ENCODE measurements at places on chromosomes 2 and 18.

- DNase-seq, result no peak
Observed at GRCh38 chr2:235860871-235861270, 307.3 kb downstream of the GBX2 start.

GRCh38 chr2:8452296-8452695, 229.6 kb upstream of the ID2 start:
- no peak for DNase-seq

GRCh38 chr2:102278720-102279390, 32.5 kb upstream of the IL1RL1 start:
- DNase-seq, result peak; percentile 42

GRCh38 chr18:40707797-40708196, 1247.2 kb upstream of the PIK3C3 start:
- no peak for DNase-seq

DNA sequence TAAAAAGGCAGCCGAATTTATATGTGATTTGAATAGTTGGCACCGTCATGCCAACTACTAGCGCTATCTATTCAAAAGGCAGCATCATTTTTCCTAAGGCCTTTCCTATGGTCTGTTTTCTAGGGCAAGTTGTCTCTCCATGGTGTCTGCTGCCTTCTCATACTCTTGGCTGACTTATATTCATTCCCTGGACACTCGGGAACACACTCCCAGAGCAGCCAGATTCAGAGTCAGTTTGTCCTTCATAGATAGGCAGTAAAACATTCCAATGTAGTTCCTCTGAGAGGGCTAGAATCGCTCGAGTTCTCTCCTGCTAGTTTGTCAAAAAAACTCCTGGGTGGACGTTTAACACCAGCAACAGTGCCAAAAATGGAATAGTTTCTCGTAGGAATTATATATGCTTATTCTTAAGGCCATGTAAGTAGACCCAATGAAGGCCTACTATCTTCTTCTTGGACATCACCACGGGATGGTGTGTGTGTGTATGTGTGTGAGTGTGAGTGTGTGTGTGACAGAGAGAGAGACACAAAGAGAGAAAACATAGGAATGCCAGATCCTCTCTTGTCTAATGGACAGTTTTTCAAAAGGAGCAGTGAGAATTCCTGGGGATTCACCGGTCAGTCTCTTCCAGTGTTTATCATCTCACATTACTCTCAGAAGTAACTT, 129.3 kb upstream of the CTAGE1 start:
- DNase-seq, result no peak

GRCh38 chr2:64283641-64284361, 139.6 kb upstream of the PELI1 start:
- DNase-seq, result no peak

- DNase-seq, result peak; percentile 55
Observed at GRCh38 chr2:177772529-177772928, 300.0 kb downstream of the PDE11A start.

- no peak for DNase-seq
Observed at GRCh38 chr2:181766129-181766528, 85.8 kb upstream of the NEUROD1 start.

DNA sequence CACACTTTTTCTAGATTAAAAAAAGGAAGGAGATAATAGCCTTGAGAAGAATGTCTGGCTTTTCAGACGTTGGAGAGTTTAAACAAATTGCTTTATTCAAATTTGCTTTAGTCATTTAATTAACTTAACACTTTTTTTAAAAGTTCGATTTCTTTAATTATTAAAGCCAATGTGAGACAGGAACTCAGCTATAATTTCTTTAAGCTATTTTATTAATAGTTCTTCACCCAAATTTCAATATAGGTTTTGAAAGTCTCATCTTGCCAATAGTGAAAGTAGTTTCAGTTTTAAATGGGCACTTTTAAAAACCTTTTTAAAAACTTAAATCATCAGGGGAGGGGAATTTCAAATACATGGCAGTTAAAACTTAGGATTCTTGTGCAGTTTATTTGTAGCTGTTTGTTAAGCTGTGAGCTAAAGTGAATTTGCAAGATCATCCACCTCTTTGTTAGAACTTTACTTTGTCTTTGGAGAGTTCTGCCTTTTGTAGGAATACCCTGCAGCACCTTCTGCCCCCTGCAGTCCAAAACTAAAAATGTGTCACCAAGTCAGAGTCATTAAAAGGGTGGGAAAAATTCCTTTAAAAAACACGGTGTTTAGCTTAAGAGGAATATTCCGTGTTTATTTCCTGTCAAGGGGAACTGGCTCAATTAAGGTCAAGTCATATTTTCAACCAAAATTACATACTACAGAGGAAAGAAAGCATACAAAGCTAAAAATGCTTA, 4.6 kb downstream of the TGIF1 start:
- DNase-seq, result peak; percentile 88

DNA sequence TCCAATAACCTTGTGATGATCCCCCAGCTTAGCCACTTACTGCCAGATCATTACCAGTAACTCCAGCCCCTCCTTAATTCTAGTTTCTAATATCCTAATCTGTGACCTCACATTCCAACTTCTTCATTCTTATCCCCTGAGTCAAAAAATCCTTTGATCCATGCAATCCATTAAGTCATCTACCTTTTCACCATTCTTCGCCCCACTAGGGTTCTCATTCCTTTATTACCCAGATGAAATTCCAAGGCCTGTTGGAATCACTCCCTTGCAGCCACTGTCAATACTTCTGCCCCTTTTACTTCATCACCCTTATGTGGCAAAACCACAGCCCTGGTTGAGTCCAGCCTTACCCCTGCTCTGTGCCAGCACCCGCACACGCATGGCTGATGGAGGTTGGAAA, 20.3 kb upstream of the IL36G start:
- peak; percentile 35 for DNase-seq

GRCh38 chr2:11404376-11405073, 60.1 kb upstream of the ROCK2 start:
- DNase-seq, result no peak

GRCh38 chr18:40902436-40902835, 1052.6 kb upstream of the PIK3C3 start:
- no peak for DNase-seq

DNA sequence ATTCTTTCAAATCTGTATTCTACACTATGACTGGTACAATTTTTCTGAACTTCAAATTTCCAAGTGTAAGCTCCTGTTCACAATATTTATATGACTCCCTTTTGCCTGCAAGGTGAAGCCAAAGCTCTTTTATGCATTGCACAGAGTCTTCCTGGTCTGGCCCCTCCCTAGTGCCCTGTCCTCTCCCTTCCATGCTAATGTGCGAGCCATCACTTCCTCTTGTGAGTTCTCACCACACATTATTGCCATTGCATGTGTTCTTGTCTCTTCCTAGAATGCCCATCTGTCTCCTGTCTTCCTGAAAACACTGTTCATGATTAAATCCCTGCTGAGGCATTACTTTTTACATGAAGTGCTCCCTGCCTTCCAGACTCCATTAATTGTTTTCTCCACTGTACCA, 169.9 kb downstream of the MC4R start:
- DNase-seq, result no peak

DNA sequence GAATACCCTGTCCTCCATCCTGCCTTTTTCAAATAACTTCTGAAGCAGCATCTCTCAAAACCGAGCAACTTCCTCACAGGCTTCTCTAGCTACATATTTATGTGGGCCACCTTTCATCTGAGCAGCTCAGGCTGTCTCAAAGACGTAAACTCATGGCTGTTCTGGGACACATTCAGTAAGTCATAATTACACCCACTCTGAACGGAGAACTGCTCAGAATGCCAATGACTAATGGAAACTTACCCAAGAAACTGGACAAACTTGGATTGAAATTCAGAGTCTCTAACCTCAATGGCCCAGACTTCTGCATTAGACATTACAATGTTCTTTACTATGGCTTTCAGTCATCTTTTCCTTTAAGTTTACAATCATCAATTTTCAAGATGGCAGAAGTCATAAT, 145.2 kb downstream of the RAD51AP2 start:
- DNase-seq, result no peak

DNA sequence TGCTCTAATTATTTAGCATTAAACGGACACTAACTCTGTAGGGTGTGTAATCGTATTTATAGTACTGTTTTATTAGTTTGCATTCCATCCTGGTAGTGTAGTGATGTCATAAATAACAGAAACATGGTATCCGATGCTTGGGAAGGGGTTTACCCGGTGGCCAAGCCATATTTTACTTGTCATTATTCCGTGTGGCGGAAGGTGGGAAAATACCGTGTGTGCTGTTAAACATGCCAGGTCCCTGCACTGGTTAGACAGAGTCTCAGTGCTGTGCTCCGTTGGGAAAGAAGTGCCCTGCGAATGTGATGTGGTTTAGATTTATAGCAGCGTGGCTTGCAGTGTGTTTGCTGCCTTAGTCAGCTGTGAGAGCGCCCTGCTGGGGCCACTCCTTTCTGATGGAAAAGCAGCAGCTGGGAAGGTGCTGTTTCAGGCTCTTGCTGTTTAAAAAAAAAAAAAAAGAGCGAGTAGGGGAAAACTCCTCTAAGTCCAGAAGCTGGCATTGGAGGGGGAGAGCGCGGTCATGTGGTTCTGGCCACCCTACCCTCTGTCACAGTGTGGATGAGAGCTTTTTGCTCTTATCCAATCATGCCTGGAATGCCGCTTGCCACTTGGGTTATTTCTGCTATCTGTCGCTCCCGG, 211.0 kb downstream of the NEDD4L start:
- DNase-seq, result peak; percentile 63

GRCh38 chr18:13915391-13915790, at the start of gene MC2R:
TSS of gene MC2R (minus strand) at chr18:13915536. CDS start at chr18:13885518, 30,018 bp downstream.
- DNase-seq, result no peak

- DNase-seq, result no peak
Observed at GRCh38 chr2:172922815-172923214, 152.8 kb upstream of the MAP3K20 start.

DNA sequence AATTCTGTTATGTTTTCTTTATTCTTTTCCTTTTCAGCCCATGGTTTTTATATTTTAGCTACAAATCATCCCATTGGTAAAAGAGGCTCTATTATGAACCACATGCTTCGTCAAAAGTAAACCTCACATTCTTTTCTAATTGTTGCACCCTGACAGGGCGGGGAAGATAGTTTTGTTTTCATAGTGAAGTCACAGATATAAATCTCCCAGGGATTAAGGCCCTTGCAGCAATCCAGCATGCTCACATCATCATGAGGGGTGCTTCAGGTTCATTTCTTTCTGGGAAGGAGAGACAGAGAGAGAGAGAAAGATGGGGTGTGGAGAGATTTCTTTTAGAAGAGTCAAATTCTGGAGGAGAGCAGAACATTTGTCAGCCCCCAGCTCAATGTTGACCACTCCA, 124.5 kb upstream of the CDC42EP3 start:
- peak; percentile 32 for DNase-seq

- DNase-seq, result no peak
Observed at GRCh38 chr18:74836296-74837139, 238.8 kb downstream of the ZNF407 start.

GRCh38 chr18:74110976-74111375, 36.7 kb downstream of the FBXO15 start:
- DNase-seq, result no peak

- no peak for DNase-seq
Observed at GRCh38 chr2:25014631-25015030, 27.2 kb upstream of the EFR3B start.

DNA sequence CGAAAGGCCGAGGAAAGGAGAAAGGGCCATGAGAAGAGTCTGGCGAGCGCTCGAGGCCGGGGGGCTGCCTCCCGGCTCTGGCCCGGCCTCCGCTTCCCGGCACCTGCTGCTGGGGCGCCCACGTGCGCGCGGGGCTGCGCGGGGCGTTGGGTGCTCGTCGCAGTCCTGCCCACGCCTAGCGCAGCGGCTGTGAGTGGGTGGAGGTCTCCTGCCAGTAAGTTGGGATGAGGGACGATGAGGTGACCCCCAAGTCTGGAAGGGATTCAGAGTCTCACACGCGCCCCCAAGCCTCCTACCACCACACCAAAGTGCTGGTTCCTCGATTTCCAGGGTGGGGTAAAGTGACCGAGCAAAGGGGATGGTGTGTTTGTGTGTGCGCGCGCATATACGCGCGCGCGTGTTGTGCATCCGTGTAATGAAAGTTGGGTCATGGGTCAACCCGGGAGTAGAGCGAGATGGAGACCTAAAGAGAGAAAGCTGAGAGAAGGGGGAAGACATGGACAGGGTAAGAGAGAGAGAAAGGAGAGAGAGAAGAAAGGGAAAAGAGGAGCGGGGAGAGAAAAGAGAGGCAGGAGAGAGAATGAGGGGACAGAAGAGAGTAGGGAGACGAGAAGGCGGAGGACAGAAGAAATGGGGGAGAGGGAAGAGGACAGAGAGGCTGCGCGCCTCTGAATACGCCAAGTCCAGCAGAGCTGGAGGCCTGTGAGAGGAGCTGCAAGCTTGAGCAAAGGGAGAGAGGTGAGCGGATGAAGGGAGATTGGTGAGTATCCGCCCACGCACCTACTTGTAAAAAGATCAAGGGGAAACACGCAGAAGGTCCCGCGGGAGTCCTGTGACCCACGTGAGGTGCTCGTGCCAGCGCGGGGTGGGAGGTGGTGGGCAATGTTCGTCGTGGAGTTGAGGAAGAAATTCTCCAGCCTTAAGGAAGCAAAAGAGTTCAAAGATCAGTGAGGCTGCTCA, 1.7 kb upstream of the NETO1 start:
- peak; percentile 49 for DNase-seq

GRCh38 chr18:41144441-41144840, 810.6 kb upstream of the PIK3C3 start:
- no peak for DNase-seq

- DNase-seq, result no peak
Observed at GRCh38 chr18:49846361-49846662, 33.0 kb upstream of the ACAA2 start.

- DNase-seq, result no peak
Observed at GRCh38 chr2:2683606-2684224, 352.6 kb upstream of the MYT1L start.

GRCh38 chr18:35495536-35496314, 2.0 kb downstream of the INO80C start:
- no peak for DNase-seq

GRCh38 chr2:210859314-210859713, 302.9 kb downstream of the CPS1 start:
- DNase-seq, result no peak

GRCh38 chr2:31205186-31205585, 12.1 kb downstream of the CAPN14 start:
- no peak for DNase-seq

- peak; percentile 40 for DNase-seq
Observed at GRCh38 chr2:80363791-80364349, 59.3 kb upstream of the LRRTM1 start.

DNA sequence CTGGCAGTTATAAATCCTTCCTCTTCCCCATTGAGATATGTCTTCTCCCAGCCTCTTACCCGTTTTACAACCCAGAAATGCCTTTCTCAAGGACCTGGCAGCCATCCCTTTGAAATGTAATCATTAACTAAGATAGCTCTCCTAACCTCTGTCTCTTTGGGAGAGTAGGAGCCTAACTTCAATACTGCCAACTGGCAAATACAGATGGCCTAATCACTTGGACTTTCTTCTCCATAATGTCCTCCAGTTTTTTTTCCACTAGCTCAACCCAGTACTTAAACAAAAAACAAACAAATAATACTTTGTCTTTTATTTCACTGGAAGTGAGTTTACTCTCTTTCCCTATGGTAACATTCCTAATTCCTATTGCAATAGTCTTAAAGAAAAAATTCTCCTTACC, 1391.1 kb downstream of the SUCLG1 start:
- peak; percentile 2 for DNase-seq

All from mesendoderm (in vitro differentiated cells).